ENCODE measurements at places on chromosomes 3 and 15. TPM values are rescaled to one million over a fixed set of nuclear protein-coding genes. Genes with fewer than 3 reads are reported as not detected.
A peak's percentile ranks its signal among the peaks of the same experiment; 100 is the strongest.

GRCh38 chr3:114057011-114057347 is 442 bp downstream of the QTRT2 start:
- H3K36me3 ChIP-seq: no peaks in the 10 kb centered on the region
- H3K4me3 ChIP-seq: peak overlapping the region; percentile 72
- no peaks in the 10 kb centered on the region for H3K27me3 ChIP-seq

DNA sequence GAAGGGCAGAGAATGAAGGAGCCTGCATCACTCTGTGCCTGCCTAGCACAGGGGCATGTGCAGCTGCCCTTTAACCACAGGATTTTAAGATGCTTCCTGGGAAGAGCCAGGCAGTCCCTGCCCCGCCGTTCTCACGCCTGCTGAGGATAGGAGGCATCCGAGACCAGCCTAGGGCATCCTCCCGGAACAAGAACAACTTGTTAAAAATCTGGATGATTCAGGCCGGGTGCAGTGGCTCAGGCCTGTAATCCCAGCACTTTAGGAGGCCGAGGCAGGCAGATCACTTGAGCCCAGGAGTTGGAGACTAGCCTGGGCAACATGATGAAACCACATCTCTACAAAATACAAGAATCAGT is 15.2 kb downstream of the NRROS start:
- H3K36me3 ChIP-seq: no peaks in the 10 kb centered on the region
- no peak for DNase-seq
- H3K27me3 ChIP-seq: no peaks in the 10 kb centered on the region
- no peak overlapping the region for H3K27ac ChIP-seq
- no peaks in the 10 kb centered on the region for H3K4me1 ChIP-seq
- H3K4me3 ChIP-seq: no peak overlapping the region

CCDC39 gene
- total RNA-seq: not detected

SLC24A5 gene
- not detected for total RNA-seq

DUOXA1 gene
- total RNA-seq: not detected

GABRB3 gene
- total RNA-seq: 0.20 TPM

Data from transverse colon (tissue), 4 donors.